ENCODE measurements at places on chromosomes 4 and X.

DNA sequence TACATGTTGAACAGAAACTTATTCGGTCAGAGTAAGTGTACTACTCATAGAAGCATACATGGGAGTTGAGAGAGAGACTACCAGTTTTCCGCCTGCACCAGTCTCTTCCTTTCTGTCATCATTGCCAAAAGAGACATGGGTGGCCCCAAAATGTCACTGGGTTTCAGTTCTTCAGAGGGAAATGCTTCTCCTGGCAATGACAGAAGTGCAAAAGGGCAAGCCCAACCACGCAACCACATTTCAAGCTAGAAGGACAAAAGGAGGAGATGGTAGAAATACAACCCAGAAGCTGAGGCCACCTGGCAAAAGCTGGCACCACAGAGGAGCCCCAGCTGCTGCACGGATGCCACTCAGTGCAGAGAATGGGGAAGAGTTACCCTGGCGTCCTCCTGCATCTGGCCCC is 320.1 kb downstream of the BCOR start:
- DNase-seq: no peak

DNA sequence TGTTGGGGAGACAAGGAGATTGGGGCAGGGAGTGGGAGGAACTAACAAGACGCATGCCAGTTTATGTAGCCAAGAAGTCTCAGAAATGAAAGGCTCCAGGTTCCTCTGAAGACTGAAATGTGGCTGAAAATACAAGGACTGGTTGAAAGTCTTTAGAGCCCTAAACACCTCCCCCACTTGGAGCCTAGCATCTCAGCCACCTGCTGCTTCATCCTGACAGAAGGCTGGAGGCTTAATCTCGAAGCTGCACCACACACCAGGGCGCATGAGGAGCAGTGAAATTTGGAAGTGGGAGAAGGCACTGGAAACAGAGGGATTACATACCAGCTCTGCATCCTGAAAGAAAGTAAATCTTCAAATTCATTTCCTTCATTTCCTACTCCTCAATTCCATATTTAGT is 160.7 kb upstream of the FTHL17 start:
- DNase-seq: no peak

GRCh38 chr4:8852118-8852704 is 19.4 kb downstream of the HMX1 start:
- no peak for DNase-seq

DNA sequence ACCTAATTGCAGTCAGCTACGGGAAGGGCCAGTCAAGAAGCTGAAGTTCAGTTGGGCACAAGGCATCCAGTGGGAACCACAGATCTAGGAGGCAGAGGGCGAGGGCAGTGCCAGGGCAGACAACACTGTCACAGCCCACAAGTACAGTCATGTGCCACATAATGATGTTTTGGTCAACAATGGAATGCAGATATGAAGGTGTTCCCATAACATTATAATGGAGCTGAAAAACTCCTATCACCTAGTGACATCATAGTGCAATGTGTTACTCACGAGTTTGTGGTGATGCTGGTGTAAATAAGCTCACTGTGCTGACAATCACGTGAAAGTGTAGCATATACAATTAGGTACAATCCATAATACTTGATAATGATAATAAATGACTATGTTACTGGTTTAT is 4.5 kb upstream of the TMEM255A start:
- DNase-seq: no peak

GRCh38 chr4:71814433-71814832 is 30.6 kb upstream of the GC start:
- DNase-seq: no peak

GRCh38 chr4:158302076-158302866 is 92.0 kb downstream of the TMEM144 start:
- no peak for DNase-seq

DNA sequence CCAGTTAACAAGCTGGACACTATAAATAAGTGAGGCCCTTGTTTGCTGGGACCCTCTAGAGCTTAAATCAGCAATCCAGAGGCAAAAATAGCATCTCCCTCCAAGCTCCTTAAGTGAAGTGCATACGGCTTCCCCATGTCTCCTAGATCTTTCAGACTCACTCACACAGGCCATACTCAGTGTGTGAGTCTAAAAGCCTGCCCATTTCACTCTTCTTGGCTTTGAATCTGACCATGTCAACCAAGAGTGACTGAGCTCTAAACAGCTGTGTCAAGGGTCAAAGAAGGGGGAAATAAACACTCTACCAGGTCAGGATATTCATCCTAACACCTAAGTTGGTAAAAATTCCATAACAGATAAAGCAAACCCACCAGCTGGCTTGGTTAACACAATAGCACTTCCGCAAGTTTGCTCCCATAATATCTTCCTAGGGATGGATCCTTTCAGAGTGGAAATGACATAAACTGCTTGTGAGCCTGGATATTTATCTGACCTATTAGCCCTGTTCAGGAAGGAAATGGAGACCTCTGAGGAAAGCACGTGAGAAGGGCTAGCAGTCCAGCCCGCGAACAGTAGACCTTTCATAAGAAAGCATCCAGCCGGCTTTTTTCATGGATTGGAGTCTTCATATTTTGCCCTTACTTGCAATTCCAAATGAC is 65.6 kb downstream of the MID1 start:
- DNase-seq: no peak

DNA sequence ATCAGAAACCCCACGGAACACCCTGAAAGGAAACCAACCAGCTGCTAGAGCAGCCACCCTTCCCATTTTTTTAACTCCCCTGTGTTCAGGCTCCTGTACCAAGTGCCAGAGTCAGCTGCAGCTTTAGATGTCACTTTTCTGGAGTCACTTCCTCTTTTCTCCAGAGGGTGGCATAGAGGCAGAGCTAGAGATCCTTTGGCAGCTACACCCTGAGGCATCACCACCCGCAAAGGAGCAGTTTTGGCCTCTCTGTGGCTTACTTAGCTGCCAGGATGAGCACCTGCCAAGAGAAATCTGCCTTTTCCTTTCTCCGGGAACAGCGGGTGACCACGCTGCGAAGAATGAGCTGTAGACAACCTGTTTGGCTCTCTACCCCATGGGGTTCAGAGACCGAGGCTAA is 58.0 kb upstream of the CHRDL1 start:
- no peak for DNase-seq

DNA sequence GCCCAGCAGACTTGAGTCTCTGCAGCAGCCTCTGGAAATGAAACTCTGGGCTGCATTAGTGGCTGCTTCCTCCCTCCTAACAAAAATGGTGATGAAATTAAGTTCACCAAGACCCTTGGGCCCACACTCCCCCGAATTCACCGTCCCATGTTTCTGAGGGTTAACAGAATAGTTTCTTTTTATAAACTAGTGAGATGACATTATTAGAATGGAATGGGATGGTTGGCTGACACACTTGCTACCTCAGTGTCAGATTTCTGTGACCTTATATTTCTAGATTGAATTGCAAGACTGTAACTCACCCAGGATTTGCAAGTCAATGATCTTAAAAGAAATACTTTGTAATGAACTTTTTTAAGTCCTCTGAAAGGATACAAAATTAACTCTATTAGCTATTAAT is 127.1 kb downstream of the SHROOM3 start:
- no peak for DNase-seq

GRCh38 chr4:113781439-113782040 is 20.0 kb upstream of the CAMK2D start:
- no peak for DNase-seq

DNA sequence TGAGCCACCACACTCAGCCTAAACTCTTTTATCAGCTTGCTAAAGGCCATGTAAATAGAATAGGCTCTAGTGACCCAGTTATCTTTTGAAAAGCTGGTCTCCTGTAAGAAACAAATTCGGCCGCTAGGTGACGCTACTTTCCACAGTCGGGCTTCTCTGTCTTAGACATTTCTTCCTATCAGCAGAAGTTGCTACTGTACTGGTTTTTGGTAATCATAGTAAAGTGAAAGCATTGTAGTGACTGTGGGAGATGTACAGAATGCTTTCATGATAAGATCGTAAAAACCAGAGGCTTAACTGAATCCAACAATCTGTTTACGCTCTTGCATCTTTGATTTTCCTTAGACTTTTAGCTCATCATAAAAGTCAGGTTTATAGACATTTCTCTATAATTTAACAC is 82.6 kb downstream of the GK start:
- DNase-seq: peak; percentile 18

DNA sequence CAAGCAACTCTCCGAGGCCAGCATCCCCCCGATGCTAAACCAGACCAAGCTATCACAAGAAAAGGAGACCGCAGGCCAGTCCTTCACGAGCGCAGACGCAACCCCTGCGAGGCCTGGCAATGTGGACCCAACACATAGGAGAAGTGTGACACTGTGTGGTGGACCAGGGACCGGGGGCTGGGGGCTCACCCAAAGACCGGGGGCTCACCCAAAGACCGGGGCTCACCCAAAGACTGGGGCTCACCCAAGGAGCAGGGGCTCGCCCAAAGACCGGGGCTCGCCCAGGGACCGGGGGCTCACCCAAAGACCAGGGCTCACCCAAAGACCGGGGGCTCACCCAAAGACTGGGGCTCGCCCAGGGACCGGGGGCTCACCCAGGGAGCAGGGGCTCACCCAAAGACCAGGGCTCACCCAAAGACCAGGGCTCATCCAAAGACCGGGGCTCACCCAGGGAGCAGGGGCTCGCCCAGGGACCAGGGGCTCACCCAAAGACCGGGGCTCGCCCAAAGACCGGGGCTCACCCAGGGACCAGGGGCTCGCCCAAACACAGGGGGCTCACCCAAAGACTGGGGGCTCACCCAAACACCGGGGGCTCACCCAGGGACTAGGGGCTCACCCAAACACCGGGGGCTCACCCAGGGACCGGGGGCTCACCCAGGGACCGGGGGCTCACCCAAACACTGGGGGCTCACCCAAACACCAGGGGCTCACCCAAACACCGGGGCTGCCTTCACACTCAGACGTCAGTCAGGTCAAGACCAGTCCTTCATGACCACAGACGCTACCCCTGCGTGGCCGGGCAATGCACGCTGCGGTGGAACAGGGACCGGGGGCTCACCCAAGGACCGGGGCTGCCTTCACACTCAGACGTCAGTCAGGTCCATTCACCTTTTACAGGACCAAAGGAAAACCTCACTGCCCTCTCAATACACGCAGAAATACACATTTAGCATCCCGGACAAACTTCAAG is 32.9 kb downstream of the PPP2R3B start:
- no peak for DNase-seq

GRCh38 chr4:110778521-110778920 is 155.6 kb upstream of the PITX2 start:
- no peak for DNase-seq

- no peak for DNase-seq
Measured at GRCh38 chrX:70062961-70063550, 799 bp downstream of the OTUD6A start.

DNA sequence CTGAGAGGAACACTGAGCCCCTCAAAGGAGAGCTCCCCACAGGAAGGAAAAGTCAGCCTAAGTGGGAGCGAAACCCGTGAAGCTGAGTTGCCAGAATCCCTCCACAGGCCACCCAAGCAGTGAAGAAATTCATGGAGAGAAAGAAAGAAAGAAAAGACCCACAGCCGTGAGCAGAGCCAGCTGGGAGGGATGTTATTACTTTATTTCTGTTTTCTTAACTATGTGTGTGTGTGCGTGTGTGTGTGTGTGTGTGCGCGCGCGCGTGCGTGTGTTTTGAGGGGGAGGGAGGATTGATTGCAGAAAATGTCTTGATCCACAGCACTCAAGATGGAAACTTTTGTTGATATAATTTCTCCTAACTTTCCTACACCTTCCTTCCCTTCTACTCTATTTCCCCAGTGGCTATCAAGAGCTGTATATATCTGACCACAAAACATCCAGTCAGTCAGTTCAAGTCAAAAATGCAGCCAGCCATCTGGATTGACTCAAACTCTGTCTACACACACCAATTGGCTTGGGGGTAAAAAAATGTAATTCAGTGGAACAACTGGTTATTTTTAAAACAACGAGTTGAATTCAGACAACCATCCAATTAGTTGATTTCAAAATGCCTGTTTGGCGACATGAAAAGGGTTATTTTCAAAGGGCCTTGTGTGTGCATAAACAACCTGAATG is 13.8 kb upstream of the GPC3 start:
- no peak for DNase-seq

DNA sequence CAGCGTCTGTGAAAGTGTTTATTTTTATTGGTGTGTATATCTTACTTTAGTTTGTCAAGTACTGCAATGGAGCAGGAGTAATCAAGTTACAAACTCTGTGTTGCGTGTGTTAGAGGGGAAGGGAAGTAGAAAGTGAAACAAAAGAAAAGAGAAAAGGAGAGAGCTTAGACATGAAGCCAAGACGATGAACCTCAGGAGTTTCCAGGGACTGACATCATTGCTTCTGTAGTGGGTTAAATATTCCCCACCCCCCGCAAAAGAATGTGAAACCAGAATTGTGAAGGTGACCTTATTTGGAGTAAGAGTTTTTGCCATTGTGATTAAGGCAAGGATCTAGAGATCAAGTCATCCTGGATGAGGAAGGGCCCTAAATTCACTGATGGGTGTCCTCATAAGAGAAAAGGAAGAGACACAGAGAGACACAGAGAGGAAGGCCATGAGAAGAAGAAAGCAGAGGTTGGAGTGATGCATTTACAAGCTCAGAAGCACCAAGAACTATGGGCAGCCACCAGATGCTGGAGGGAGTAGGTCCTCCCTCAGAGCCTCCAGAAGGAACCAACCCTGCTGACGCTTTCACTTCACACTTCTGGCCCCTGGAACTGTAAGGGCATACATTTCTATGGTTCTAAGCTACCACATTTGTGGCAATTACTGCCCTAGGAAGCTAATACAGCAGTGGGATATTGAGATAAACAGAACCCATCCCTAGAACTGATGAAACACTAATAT is 173.6 kb upstream of the SFRP2 start:
- DNase-seq: no peak

GRCh38 chr4:172927096-172927814 is 241.4 kb upstream of the GALNT7 start:
- no peak for DNase-seq

DNA sequence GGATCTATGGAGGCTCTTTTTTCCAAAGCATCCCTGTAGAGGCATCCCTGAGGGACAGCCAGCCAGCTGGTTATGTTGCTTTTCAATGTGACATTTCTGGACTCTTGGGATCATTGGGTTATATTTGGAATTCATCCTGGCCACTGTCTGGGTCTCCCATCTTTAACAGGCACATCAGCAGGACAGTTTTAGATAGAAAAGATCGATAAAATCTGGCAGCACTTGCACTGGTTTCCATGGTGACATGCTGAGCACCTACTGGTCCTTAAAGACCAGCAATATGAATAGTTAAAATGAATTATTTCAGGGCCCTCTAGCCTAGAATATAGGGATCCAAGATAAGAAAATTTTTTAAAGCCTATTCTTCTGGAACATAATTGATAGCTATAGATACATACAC is 151.6 kb downstream of the KDR start:
- DNase-seq: no peak

DNA sequence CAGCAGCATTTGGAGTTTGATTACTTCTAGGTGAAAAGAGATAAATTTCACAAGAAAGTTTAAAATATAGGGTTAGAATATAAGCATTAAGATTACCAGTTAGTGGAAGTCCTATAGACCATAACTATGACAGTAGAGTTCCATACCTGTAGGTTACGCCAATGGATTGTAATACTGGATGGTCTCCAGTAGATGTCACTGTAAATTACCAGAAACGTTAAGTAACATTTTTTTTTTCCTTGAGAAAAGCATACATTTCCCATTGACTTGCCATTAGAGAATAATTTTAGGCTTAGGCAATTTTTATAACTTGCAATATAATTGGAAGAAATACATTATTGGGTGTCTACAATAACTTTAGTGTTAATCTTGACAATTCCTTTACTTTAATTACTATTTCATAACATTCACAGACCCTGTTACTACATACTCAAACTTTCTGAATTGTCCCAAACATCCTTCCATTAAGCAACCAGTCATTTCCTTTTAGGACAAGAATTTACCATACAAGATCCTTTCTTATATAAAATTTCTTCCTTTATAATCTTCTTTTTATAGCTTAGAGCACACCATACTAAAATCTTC is 304.1 kb upstream of the TECRL start:
- DNase-seq: no peak

Data from NCI-H187 (cell line).